ENCODE measurements at places on chromosomes 1 and 21.

DNA sequence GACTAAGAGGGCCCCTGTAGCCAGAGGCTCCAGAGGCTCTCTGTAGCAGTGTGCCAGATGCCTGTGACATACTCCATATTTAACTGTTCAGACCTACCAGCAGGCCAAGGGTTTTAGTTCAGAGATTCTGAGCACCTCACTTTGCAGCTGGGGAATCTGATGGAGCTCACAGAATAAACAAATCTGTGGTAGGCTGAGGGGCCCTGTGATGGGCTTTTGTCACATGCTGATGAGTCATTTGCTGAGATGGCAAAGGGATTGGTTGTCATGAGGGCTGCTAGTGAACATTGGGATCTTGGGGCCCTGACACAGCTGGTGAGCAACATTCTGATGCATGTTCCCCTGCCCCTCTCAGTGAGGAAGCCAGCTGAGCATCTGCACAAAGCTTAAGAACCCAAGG lies 482.2 kb downstream of the CAMTA1 start:
- DNase-seq, result no peak

- DNase-seq, result no peak
Observed at GRCh38 chr1:245361951-245362350, 207.2 kb downstream of the KIF26B start.

- DNase-seq, result no peak
Observed at GRCh38 chr1:5333291-5333690, 658.9 kb downstream of the NPHP4 start.

DNA sequence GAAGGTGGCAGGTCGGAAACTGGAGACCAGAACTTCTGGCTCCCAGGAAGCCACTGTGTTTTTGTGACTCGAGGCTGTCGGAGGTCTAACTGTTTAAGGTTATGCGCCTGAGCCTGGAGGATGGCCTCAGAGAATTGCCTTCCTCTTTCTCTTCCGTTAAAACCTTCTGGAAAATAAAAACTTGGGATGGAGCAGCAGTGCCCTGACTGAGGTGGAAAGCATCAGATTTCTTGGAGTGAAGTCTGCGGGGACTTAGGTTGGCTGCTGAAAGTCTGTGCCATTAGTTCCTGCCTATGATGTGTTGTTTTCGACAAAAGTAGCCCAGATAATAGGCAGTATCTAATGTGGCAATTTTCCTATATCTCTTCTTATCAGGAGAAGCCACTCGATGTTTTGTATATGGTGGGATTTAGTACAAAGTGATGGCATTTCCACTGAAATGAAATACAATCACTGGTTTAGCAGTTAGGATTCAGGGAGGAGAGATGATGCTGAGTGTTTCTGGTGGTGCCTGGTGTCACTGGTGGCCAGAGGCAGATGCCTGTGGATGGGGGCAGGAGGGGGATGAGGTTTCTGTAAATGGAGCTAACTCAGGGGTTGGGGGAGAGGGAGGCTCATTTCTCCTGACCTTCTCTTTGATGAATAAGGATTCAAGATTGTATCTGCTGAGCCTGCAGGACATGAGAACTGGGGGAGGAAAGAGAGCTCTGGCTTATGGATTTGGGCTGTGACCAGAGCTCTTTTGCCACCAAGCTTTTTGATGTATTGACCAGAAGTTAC lies 150.8 kb downstream of the CAMTA1 start:
- no peak for DNase-seq

DNA sequence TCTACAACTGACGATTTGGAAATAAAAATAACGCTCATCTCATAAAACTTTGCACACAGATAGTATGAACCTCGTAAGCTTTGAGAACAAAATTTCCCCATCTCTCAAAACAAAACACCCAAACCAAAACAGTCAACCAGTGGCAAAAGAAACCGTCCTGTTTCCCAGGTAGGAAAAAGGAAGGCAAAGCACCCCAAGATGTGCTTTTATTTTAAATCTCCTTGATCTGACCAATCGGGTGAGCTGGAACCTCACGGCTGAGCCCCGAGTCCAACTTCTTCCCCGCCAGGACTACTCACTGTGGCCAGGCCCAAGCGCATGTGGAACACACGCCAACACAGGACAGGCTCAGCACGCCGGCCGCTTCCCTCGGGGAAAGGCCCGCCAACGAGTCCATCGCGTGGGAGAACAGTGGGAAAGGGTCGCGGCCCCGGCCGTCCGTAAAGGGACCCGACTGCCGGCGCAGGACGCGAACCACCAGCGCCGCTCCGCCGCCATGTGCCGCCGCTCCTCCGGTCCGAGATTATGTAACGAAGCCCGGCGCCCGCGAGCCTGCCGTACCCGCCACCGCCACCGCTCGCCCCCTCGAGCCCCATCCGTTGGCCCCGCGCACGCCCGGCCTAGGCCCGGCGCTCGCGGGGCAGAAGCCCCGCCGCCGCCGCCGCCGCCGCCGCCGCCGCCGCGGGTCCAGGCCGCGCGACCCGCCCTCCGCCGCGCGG lies 759 bp downstream of the AHCTF1 start:
- DNase-seq, result peak; percentile 58

DNA sequence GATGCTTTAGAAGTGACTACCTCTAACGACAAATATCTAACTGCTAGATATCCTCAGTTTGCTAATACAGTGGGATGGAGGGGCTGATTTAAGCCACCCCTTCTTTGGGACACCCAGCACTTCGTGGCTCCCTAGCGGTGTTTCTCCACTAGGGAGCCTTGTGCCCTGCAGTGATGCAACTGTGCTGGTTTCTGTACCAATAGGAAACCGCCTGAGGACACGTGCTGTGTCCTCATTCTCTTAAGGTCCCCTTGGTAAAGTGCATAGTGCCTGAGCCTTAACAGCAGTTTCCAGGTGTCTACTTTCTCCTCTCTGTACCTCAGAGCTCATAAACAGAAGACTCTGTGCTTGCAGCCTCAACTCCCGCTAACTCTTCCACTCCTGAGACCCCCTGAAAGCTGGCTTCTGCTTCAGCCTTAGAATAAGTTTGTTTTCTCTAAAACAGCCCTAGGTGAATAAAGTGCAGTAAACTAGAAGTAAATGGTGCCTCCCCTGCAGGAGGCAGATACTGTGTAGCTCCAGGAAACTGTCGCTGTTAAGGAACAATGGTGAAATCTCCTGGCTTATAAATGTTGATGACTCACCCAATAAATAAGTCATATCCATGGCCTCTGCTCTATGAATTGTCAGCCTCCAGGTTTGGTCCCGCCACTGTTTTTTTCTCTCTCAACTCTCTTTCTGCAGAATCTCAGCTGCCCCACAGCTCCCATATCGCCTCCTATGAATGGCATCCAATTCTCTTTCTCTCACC lies 130.4 kb downstream of the AK5 start:
- peak; percentile 39 for DNase-seq

- no peak for DNase-seq
Observed at GRCh38 chr21:42563261-42563660, 49.6 kb downstream of the SLC37A1 start.

- DNase-seq, result no peak
Observed at GRCh38 chr21:16976193-16976592, 536.6 kb upstream of the CXADR start.

- DNase-seq, result no peak
Observed at GRCh38 chr21:46148106-46148505, 7.3 kb downstream of the FTCD start.

DNA sequence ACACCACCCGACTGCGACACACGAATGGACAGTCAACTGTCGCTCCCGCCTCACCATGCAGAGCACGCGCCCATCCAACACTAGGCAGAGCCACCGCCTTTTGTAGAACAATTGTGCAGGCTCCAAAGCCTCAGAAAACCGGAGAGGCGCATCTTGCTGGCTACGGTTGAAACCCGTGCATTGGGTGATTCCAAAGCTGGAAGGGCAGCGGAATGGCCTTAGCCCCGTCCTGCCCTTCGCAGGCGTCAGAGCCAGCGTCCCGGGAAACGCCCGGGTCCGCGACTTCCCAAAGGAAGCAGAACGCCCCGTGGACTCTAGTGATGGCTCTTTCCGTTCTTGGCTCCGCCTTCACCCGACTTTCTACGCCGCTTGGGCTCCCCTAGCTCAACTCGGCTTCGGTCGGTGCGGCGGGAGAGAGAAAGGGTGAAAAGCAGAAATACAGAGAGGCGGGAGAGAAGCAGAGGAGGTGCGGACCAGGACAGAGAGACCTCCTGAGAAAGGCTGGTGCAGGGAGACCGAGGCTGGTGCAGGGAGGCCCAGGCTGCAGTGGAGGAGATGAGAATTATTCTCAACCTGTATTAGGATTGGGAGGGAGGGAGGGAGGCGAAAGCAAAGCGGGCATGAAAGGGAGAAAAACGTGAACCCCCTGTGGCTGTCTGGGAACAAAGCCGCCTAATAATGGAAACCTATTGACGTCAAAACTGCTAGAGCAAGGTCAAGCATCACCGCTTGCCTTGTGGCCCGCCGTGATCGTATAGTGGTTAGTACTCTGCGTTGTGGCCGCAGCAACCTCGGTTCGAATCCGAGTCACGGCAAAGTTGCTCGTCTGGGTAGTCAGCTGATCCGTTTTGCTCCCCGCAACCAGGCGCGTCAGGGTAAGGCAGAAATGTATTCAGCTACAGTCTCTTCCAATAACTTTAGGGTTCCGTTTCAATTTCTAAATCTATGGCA lies 99.5 kb downstream of the PRKAB2 start:
- DNase-seq, result peak; percentile 19

DNA sequence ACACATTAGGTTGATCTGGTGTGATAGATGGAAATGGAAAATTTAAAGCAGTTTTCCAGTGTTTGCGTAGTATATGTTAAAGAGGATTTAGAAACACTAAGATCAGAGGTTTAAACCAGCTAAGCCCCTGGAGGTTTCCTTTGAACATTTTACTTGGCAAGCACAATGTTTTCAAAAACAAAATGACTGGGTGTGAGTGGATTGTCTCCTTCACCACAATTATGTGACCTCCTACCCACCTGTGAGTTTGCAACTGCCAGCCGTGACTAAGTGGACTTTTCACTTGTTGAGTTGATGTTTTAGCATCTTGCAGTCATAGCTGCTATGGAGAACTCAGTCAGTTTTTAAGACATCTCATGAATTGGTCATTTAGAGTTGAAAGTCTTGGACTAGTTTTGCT lies 4.7 kb downstream of the CCDC190 start:
- no peak for DNase-seq

- peak; percentile 75 for DNase-seq
Observed at GRCh38 chr1:78003882-78004718, 639 bp upstream of the DNAJB4 start.

GRCh38 chr1:150259758-150260669 lies 2.4 kb downstream of the CA14 start:
- DNase-seq, result no peak

GRCh38 chr21:36964827-36965719 lies 1.4 kb downstream of the HLCS start:
- DNase-seq, result peak; percentile 14

- DNase-seq, result no peak
Observed at GRCh38 chr1:34824817-34825454, 32.1 kb downstream of the GJA4 start.

- DNase-seq, result no peak
Observed at GRCh38 chr1:228530086-228530758, 43.0 kb downstream of the RNF187 start.

- no peak for DNase-seq
Observed at GRCh38 chr1:991895-992294, 8.0 kb downstream of the HES4 start.

DNA sequence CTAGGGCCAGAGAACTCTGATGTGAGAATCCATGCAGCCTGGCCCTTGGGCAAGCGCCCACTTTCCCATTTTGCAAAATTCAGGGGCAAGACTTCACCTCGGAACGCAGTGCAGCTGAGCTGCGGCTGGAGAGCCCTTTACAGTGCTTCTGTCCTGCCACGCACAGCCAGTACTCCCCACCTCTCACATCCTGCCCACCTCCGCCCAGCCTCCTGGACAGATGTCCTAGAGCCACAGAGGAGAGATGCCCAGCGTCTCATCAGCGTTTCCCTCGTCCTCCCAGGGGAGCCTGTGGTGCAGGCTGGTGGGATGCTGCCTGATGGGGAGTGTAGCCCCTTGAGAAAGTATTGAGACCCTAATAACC lies 29.6 kb downstream of the RUNX3 start:
- no peak for DNase-seq

GRCh38 chr1:247406014-247406656 lies 9.8 kb upstream of the NLRP3 start:
- DNase-seq, result no peak

DNA sequence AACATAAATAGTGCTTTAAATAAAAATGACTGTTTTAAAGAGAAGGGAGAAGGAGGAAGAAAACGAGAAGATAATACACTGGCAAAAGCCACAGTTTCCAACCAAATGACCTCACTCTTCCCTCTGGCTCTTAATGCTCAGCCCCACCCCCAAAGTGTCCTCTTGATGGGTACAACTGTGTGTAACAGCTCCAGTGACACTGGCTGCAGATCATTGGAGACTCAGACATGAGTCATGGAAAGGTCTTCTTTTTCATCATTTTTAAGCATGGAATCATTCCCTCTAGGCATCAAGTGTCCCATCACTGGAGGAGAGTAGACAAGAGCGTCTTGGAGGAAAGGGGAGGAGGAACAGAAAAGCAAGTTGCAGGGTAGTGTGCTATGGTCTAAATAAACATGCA lies 333.0 kb downstream of the PAPPA2 start:
- no peak for DNase-seq

Measured in suppressor macrophage treated with lipopolysaccharide for 4 hours (primary cell).